ENCODE measurements at places on chromosomes 3 and 15.

DNA sequence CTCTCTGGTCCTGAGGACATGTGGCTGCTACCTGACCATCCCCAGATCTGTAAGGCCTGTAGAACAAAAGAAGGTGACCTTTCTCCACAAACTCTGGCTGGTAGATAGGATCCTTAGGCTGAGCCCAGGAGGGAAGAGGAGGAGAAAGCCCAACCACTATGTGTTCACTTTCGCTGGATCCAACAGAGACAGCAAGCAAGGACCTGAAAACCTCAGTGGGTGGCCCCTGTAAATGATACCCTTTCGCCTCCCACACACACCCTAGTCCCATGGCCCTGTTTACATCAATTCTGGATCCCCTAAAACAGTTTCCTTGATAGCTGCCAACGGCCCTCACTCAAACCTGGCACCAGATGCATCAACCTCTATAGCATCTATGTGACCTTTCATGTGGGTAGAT is 22.4 kb downstream of the CCDC12 start:
- no peak for DNase-seq

GRCh38 chr3:50237133-50237651 is 1.2 kb downstream of the GNAI2 start:
- DNase-seq: no peak

DNA sequence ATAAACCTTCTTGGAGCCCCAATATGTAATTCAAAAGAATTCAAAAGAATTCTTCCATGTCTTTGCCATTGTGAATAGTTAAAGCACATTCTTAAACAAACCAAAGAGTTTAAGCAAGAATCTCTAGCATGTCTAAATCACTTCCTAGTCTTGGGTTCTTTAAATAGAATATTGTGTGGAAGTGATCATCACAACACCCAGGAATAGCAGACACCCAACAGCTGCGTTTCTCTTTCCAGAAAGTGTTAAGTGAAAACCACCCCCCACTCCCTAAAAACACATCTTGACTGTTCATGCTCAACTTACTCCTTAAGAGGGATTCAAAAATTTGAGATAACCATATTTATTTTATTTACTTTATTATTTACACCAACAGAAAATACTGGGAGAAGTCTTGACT is 24.1 kb upstream of the CAPN7 start:
- DNase-seq: no peak

DNA sequence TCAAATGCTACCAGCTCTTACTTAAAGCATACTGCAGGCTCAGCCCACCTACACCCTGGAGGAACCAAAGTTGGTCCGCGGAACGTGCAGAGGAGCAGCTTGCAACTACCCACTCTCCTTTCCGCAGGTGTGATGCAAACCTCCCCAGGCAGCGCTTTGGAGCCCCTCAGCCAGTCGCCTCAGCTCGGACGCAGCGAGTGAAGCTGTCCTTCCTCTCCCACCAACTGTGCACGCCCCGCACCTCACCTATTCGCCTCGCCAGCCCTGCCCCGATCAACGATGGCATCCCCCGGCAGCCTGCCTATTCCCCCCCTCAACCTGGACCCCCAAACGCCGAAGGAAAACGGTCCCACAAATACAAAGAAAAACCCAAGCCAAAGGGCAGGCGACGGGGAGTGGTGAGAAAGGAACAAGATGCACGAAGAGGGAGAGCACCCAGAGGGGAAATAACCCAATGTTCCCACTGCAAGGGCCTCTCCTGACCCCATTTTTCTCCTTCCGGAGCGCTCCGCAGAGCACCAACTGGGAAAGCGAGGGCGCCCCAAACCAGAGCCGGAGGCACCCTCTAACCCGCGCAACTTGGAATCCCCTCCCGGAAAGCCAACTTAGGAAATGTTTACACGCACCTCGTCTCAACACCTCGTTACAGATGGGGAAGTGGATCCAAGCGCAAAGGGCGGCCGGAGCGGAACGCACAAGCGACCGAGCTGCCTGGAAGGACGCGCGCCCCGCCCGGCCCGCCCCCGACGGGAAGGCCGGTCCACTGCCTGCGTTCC is 665 bp downstream of the GLB1 start:
- DNase-seq: peak; percentile 25

- DNase-seq: no peak
These were observed 64.5 kb downstream of the NIPA2 start for GRCh38 chr15:22902981-22903380.

- no peak for DNase-seq
These were observed 627 bp upstream of the PLS1 start for GRCh38 chr3:142595581-142595950.

DNA sequence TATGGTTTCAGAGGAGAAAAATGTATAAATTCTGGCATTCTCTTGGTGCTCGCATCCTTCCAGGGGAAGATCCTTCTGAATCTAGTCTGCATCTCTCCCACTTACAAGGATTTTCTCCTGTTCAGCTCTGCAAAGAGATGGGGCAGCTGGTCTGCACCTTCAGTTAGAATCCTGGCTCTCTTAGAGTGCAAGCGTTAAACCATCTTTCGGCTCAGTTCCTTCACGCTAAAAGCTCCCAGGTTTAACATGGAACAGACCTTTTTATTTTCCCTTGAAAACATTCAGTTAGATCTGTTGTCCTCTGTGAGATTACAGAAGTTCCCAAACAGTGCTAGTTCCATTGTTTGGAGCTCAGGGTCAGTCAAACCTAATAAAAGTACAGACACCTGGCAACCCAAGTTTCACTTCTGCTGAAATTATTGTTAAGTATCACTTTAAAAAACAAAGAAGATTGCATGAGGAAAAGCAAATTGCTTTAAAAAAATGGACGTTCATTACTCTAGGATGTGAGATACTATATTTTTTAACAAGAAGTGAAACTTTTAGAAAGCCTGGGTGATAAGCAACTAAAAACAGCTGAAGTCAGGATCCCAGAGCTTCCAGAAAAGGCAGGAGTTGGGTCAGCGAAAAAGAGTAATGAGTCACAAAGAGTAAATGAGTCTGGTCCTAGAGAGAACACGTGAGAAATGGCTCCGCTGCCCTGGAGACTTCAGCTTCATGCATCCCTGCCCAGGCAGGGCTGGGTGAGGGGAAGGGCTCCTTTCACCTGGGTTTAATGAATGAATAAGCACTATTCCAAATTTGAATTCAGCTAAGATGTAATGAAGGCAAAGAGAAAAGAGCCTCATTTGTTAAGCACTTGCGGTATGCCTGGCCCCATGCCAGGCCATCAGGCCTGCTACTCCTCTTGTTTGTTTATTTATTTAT is 63.3 kb downstream of the ABTB1 start:
- no peak for DNase-seq
